ENCODE measurements at places on chromosomes 7 and 10.

GRCh38 chr10:88819290-88819689, 16.8 kb downstream of the LIPM start:
- DNase-seq = no peak

DNA sequence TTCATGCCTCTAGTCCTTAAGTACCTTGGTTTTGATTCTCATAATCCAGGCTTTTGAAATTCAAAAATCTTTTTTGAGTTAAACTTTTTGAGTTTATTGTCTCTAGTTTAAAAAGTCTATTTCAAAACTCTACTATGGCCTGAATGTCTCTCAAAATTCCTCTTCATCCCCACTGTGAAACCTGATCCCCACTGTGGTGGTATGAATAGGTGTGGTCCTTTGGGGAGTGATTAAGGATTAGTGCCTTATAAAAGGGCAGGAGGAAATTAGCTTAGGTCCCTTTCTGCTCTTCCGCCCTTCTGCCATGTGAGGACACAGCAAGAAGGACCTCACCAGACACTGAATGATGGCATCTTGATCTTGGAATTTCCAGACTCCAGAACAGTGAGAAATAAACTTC, 44.1 kb upstream of the JAZF1 start:
- DNase-seq = no peak

GRCh38 chr10:109877546-109877945, 45.8 kb downstream of the XPNPEP1 start:
- DNase-seq = no peak

GRCh38 chr10:70223728-70224127, 9.5 kb downstream of the PPA1 start:
- DNase-seq = no peak

GRCh38 chr7:11297126-11297625, 323.5 kb downstream of the PHF14 start:
- no peak for DNase-seq

Measured in CD4-positive, alpha-beta T cell treated with Interleukin-4 for 4 hours (primary cell).